ENCODE measurements at places on chromosomes 13 and 19.

GRCh38 chr13:94707400-94708021 is 4.8 kb downstream of the SOX21 start:
- DNase-seq: no peak

GRCh38 chr13:94548382-94548781 is 47.6 kb downstream of the TGDS start:
- no peak for DNase-seq

- no peak for DNase-seq
These were observed 4.0 kb upstream of the UBE2M start for GRCh38 chr19:58562122-58563033.

DNA sequence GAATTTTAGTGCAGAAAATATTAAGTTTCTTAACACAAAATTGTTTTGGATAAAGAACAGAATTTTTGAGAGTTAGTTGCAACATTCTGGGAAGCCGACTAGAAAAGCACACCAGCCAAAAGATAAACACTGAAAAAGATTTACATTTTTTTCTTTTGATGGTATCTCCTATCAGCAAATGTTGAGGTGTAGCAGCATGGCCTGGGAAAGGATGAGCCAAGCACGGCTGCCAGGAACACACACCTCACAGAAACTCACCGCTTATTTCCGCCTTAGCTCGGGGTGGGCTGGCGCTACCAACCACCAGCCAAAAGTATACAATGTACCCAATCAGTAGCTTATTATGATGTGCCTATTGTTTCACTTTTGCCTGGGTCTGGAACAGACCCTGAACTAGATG is 134.7 kb downstream of the MIPEP start:
- no peak for DNase-seq

GRCh38 chr19:7247155-7247554 is 47.1 kb downstream of the INSR start:
- DNase-seq: no peak

DNA sequence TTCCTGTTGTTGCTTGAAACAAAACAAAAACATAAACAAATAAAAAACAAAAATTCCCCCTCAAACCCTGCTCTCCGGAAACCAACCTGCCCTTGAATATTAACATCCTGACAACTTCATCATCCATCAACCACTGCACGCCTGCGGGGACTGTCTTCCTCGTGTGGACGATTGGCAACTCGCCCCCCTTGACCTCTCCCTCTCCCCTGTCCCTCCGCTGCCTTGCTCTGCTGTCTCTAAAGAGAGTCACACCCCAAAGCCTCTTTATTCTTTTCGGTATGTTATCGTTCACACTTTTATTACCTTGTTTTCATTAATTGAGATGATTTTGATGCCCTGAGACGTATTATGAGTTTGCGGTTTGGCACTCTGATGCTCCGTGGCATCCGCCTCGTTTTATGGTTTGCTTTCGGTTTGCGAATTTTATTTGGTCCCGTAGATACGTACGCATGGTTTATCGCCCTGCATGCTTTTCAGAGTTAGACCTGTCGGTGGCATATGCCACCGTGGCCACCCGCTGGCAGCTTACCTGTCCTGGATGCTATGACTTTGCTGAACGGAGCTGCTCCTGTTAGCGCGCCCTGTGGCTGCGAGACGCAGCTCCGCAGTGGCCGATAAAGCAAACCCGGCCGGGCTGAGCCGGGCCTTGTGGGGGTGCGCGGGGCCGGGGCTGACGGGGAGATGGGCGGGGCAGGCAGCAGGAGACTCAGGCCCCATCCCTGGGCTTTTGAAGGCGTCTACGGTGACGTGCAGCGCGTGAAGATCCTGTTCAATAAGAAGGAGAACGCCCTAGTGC is 10.6 kb downstream of the PTBP1 start:
- no peak for DNase-seq

DNA sequence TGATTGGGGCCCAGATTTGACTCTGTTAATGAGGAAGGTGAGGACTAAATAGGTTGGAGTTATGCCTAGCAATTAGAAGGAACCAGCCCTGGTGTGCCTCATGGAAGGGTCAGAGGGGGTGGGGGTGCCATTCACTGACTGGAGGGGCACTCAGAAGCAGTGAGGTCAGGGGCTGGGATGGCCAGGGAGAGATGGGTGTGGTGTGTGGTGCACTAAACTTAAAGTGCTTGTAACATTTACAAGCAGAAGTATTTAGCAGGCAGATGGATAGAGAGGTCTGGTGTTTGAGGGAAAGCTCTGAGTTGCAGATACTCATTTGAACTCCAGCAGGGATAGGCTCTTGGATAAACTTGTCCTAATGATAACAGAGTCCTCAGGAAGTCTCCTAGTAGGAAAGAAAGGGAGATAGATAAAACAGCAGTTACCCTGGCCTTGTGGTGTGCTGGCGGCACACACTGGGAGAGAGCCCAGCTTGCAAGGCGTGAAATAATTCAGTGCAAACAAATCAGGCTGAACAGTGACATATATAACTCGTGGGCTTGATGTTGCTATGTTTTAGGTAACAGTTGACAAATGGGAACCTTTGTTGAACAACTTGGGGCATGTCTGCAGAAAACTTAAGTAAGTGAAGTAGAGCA is 20.0 kb upstream of the UPF3A start:
- no peak for DNase-seq

GRCh38 chr13:55062662-55063061 is 2034.0 kb downstream of the OLFM4 start:
- DNase-seq: no peak

GRCh38 chr13:23467932-23468278 is 34.4 kb upstream of the SACS start:
- DNase-seq: no peak

DNA sequence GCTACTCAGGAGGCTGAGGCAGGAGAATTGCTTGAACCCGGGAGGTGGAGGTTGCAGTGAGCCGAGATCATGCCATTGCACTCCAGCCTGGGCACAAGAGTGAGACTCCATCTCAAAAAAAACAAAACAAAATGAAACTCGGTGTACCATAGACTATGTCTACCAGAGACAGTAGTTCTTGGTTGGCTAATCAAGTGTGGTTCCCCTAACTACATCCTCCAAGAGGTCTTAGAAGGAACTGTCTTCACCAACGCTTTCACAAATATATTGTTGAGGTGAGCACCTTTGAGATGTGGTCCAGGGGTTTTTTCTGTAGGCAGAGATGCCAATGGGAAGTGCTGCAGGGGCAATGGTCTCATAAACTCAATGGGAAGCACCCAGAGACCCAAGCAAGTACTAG is 48.0 kb downstream of the RFC3 start:
- peak; percentile 58 for DNase-seq

DNA sequence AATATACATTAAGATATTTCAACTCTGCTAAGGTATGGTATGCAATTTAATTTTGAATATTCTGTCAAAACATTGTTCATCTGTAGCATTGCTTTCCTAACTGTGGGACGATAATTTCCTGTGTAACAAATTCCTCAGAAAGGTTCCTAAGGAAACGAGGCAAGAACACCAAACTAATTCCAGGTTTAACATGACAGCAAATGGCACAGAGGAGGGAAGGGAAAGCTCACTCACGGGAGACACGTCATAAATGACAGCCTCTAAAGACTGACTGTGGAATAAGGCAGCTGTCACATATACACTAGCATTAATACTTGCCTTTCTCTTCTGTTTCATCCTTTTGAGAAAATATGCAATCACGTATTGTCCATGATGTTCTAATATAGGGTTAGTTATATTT is 380.6 kb downstream of the LIG4 start:
- DNase-seq: no peak

GRCh38 chr19:31485472-31485871 is 136.2 kb upstream of the TSHZ3 start:
- DNase-seq: no peak

DNA sequence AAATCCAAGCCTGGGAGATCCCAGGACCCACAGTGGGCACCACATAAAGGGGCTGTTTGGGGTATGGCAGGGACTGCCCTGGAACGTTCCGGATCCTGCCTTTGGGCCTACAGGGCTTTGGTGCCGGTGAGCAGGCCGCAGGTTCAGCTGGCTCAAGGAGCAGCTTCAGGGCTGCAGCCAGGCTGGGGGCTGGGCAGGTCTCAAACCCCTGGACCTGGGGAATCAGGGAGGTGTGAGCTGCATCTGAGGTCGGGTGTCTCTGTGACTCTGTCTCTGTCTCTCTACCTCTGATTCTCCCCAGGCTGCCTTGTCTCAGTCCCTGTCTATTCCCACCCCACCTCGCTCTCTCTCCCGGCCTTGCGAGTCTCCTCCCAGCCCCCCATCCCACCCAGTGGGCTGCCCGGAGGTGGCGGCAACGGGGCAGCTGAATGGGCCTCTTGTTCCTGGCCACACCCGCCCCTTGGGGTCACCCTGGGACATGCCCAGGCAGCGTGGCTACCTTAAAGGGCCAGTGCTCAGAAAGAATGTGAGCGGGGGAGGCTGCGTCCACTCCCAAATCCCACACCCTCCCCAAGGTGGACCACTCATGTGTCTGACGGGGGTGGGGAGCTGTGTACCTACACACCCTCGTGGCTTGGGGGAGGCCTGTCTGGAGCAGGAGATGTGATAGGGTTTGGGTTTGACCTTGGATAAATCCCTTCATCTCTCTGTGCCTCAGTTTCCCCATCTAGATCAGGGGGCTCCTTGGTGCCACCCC is 31.1 kb downstream of the NFIC start:
- DNase-seq: no peak

GRCh38 chr19:48297975-48298374 is 27.4 kb upstream of the EMP3 start:
- no peak for DNase-seq

- no peak for DNase-seq
These were observed 120.0 kb upstream of the RFC3 start for GRCh38 chr13:33697926-33698325.

DNA sequence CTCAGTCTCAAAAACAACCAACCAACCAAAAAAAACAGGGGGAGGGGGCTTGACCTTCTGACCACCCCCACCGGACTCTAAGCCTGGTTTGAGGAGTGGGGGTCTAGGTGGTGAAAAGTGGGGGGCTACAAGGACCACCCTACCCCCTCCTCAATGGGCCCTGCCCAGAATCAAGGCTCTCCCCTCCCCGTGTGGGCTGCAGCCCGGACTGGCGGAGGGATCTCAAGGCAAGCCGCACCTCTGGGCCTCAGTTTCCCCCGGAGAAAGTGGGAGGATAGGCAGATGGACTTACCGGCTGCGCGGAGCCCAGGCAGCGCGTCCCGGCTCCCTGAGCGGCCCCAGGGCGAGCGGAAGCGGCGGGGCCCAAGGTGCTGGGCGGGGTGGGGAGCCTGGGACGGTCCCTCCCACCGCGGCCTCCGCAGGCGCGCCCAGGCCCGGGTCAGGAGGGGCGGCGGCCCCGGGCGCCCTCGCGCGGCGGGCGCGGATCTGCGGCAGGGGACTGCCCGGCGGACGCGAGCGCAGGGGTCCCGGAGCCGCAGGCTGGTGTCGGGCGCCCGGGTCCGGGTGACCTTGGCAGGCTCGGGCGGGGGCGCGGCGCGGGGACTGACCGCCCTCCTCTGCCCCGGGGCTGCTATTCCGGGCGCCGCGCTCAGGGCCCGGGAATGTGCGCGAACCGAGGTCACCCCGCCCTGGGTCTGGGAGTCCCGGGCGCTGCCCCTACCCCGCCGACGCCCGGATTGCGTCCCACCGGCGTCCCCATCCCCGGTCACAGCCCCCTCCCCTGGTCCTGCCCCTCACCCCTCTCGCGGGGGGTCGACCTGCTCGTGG is at the start of gene ADAMTSL5:
Gene ADAMTSL5, minus strand, starts transcription at position 349 of the 828 bp plus-strand sequence. CDS start 2,076 bp downstream, outside the sequence.
- peak; percentile 49 for DNase-seq

DNA sequence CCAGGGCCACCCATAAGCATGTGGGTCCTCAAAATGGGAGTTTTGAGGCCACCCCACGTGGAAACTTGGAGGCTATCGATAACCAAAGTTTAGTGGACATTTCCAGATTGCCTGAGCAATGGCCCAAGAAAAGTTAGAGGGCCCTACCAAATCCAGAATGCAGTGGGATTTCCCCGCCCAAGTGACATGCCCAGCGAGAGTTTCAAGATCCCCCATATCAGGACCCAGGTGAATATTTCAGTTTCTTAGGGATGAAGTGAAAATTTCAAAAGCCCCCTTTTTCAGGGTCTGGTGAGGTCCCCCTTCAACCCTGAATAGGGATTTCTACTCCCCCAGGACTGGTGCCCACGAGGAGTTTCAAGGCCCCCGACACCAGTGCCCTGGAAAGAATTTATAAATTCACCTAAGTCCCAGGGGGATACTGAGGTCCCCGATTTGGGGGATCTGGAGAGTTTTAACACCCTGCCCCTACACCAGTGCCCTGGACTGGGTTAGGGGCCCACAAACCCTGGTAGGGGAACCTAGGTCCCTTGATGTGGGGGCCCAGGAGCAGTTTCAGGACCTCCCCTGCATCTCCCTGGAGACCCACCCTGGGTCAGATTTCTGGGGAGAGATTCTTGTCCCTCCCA is 695 bp downstream of the BST2 start:
- DNase-seq: no peak

DNA sequence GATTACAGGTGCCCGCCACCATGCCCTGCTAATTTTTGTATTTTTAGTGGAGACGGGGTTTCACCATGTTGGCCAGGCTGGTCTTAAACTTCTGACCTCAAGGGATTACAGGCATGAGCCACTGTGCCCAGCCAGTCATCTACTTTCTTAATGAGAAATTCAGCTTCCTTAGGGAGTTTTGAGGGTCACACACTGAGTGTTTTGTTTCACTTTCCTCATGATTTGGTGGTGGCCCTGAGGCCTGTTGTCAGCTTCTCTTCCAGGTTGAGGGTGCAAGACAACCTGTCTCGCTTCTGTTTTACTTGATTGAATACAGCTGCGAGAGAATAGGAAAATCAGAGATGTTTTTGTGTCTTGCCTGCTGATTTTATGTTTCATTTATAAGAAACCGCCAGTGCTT is 9.9 kb downstream of the FRY start:
- peak; percentile 11 for DNase-seq

- DNase-seq: no peak
These were observed 64.8 kb upstream of the KCTD15 start for GRCh38 chr19:33731881-33732280.

GRCh38 chr13:48738311-48738710 is 84.6 kb downstream of the CYSLTR2 start:
- DNase-seq: no peak

DNA sequence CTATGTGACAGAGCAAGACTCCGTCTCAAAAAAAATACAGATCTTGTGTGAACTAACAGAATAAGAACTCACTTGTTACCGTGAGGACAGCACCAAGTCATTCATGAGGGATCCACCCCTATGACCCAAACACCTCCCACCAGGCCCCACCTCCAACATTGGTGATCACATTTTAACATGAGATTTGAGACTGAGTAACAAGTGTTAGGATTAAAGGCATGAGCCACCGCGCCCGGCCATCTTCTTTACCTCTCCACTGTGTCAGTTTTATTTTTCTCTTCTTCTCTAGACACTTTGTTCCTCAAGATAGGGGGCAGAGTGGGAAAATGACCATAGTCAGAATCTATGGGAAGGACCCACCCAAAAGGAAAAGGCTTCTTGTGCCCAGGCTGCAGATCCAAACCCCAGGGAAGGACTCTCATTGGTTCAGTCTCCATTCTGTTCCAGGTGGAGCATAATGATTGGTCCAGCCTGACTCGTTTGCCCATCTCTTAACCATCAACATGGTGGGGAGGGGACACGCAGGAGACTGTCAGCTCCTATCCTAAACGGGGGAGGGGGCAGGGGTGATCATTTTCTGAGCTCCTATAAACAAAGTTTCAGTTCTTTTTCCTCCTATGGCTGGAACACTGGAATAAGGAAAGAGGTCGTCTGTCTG is 1.3 kb upstream of the CALM3 start:
- no peak for DNase-seq

- peak; percentile 37 for DNase-seq
These were observed 3.7 kb upstream of the SOX21 start for GRCh38 chr13:94716016-94716415.

- DNase-seq: peak; percentile 42
These were observed 1124.2 kb downstream of the SLITRK1 start for GRCh38 chr13:82758044-82758443.

Data from NAMALWA (cell line).